ENCODE measurements at places on chromosomes 5 and 9.

DNA sequence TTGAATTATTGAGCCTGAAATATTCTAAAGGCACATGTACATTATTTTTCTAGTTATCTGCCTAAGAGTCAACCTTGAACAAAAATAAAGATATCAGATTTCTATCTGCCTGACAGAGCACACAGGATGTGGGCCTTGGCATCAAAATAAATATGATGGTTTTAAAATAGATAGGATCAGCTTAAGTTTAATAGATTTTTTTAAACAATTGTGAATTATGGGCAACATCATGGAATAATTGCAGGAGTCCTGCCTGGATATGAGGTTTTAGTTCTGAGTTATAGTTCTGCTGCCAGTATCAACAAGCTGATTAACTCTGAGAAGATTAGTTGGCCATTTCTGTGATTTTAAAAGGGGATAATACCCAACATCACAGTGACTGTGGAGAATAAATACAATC, 107.0 kb upstream of the PCA3 start:
- no peak for DNase-seq

DNA sequence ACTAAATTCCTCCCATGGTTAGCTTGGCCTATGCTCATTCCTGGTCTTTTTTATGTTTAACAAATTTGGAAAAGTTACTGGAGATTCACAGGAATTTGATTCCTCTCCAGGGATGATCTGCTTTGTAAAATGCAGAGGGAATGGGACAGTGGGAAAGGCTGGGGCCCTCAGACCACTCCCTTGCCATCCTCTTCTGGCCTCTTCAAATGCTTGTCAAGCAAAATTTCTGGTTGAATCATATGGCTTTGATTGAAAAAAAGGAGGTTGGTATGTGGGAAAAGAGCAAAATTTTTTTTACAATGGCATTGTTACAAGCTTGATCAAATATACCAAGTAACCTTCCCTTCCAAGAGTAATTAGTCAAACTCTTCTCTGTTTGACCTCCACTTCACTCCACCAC, 225.1 kb downstream of the PIK3R1 start:
- no peak for DNase-seq

DNA sequence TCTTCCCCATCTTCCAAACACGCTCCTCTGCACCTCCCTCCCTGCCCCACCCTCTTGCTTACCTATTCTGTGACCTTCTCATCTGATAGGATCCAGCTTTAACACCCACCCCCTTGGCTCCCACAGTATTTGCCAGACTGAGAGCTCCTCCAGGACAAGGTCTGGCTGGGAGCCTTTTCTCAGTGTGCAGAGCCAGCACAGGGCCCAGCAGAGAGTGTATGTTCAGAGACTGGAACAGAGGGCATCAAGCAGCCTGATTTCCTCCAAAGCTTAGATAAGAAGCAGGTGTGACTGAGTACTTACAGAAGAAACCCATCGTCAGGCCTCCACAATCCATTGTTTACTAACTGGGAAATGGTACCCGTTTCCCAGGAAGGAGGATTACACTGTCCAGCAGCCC, 26.6 kb downstream of the LHX6 start:
- DNase-seq: no peak

DNA sequence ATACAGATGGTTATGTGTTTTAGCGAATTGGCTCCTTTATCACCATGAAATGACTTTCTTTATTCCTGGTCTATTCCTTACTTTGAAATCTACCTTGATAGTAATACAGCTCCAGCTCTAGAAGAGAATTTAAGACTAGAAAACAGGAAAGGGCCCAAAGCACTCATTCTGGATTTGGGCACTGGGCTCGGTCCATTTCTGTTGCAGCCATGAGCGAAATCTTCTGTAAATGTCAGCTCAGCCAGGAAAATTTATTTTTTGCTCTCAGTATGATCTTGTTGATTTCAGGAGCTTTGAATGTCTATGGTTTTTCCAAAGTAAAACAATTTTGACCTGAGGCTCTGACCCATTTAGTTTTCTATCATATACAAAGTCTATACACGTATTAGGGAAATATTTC, 104.1 kb downstream of the DIRAS2 start:
- no peak for DNase-seq

DNA sequence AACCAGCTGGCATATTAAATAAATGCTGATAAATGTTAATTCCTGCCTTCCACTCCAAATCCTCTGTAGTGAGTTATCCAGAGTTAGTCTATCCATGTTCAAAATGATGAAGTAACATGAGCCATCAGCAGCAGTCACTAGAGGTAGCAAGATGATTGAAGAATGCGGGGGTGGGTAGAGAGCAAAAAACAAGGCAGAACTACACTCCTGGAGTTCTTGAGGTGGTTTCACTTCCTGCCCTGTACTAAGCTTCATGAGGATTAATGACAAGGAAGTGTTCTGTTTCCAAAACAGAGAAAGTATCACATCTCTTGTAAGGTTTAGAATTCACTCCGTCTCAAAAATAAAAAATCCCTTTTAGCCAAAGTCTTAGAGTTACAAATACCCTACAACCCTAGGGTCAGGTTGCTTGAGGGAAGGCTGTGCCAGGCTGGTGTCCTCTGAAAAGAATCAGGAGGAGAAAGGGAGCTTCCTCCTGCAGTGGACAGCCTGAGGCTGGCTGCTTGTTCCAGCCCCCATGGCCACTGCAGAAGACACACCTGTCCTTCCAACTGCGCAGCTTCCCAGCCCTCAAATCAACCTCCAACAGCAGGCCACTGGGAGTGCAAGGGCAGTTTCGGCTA, 180.2 kb downstream of the DENND1A start:
- DNase-seq: no peak

- no peak for DNase-seq
Measured at GRCh38 chr9:1880038-1880565, 135.0 kb upstream of the SMARCA2 start.

DNA sequence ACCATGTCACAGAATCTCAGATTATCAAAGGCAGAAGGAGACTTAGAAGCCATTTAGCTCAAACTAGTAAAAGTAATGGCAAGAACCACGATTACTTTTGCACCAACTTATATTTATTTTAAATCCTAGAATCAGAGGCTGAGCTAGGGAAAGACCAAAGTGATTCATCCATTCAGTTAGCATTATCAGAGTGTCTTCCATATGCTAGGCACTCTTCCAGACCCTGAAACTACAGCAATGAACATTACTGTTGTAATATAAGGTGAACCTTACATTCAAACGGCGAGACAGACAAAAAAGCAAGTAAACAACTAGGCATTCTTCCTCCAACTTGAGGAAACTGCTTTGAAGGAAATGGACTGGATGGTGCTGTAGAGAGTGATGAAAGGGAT, 7.9 kb downstream of the PDE6A start:
- DNase-seq: no peak

- DNase-seq: no peak
Measured at GRCh38 chr9:72937545-72937944, 15.3 kb downstream of the ALDH1A1 start.

- no peak for DNase-seq
Measured at GRCh38 chr5:66164044-66164790, 20.1 kb downstream of the SREK1 start.

DNA sequence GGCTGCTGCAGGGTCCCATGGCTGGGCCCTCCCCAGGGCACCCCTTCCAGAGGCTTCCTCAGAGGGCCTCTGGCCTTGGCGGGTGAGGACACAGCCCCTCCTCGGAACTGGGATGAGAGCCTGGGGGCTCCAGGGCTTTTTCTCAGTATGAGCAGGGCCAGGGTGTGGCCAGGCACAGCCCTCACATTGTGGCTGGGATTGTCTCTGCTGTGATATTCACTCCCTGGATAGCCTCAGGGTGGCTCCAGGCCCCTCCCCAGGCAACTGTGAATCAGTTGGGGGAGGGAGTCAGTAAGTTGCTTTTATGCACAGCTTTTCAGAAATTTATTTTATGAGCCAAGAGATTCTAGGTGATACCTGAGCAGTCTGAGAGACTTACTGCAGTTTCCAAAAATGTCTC, 135.7 kb downstream of the CACNA1B start:
- no peak for DNase-seq

- DNase-seq: no peak
Measured at GRCh38 chr5:172902497-172903472, 56.4 kb upstream of the RPL26L1 start.

GRCh38 chr5:180284149-180284548, 7.7 kb downstream of the MAPK9 start:
- no peak for DNase-seq

All from stimulated activated CD8-positive, alpha-beta memory T cell treated with anti-CD3 and anti-CD28 coated beads, Interleukin-4, amount 100 ng/mL, for 1 hour (primary cell).